Gastrocnemius medialis (tissue), 4 donors: ENCODE measurements at places on chromosomes 7 and 10. TPM values are rescaled to one million over a fixed set of nuclear protein-coding genes. Genes with fewer than 3 reads are reported as not detected.
A peak's percentile ranks its signal among the peaks of the same experiment; 100 is the strongest.

Gene FGL2
- 1.7 TPM for total RNA-seq

Gene ICA1
- 6.2 TPM for total RNA-seq

GRCh38 chr10:82827901-82828300, 952.9 kb downstream of the NRG3 start:
- no peak overlapping the region for H3K27ac ChIP-seq
- H3K27me3 ChIP-seq = no peaks in the 10 kb centered on the region
- H3K36me3 ChIP-seq = no peaks in the 10 kb centered on the region
- no peak for DNase-seq
- no peak overlapping the region for H3K4me3 ChIP-seq
- H3K4me1 ChIP-seq = no peaks in the 10 kb centered on the region

- H3K4me3 ChIP-seq = peak overlapping the region; percentile 22
- DNase-seq = no peak
- peaks cover 10% of the 10 kb centered on the region for H3K27me3 ChIP-seq
Observed at GRCh38 chr10:22323538-22324305, 2.8 kb downstream of the BMI1 start.

Gene DYNC1I1
- 15.0 TPM for total RNA-seq

GRCh38 chr10:77455561-77455960, 182.0 kb downstream of the KCNMA1 start:
- no peaks in the 10 kb centered on the region for H3K36me3 ChIP-seq
- no peak overlapping the region for H3K27ac ChIP-seq
- H3K27me3 ChIP-seq = no peaks in the 10 kb centered on the region
- DNase-seq = no peak
- no peak overlapping the region for H3K4me3 ChIP-seq
- peaks cover 4% of the 10 kb centered on the region for H3K4me1 ChIP-seq

Gene ATRNL1
- 10.8 TPM for total RNA-seq

Gene AOAH
- 1.8 TPM for total RNA-seq

Gene ARID5B
- total RNA-seq = 512 TPM

GRCh38 chr10:59311025-59311424, 51.3 kb downstream of the FAM13C start:
- no peak for DNase-seq
- H3K4me3 ChIP-seq = no peak overlapping the region
- H3K36me3 ChIP-seq = no peaks in the 10 kb centered on the region
- peaks cover 82% of the 10 kb centered on the region for H3K4me1 ChIP-seq
- peak overlapping the region; percentile 66 for H3K27ac ChIP-seq
- no peaks in the 10 kb centered on the region for H3K27me3 ChIP-seq

DNA sequence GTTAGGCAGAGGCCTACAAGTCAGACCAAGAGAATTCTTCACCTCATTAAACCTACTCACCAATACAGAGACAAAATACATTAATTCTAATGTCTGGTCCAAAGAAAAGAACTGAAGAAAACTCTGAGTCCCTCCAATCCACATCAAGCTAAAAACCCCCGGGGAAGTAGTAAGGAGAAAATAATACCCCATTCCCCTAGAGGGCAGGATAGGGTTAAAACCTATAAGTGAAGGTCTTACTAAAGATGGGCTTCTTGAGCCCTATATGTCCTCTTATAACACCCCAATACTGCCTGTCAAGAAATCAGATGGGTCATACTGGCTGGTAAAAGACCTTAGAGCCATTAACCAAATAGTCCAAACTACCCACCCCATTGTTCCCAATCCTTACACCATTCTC, 141.3 kb upstream of the TMEM106B start:
- H3K4me1 ChIP-seq = no peaks in the 10 kb centered on the region
- H3K27ac ChIP-seq = no peak overlapping the region
- H3K36me3 ChIP-seq = no peaks in the 10 kb centered on the region
- no peaks in the 10 kb centered on the region for H3K27me3 ChIP-seq
- no peak for DNase-seq
- no peak overlapping the region for H3K4me3 ChIP-seq

Gene SLC26A5
- total RNA-seq = not detected

- no peaks in the 10 kb centered on the region for H3K36me3 ChIP-seq
- H3K27ac ChIP-seq = no peak overlapping the region
- H3K4me1 ChIP-seq = no peaks in the 10 kb centered on the region
- DNase-seq = no peak
- H3K4me3 ChIP-seq = no peak overlapping the region
Observed at GRCh38 chr10:23151071-23151470, 41.0 kb upstream of the PTF1A start.

DNA sequence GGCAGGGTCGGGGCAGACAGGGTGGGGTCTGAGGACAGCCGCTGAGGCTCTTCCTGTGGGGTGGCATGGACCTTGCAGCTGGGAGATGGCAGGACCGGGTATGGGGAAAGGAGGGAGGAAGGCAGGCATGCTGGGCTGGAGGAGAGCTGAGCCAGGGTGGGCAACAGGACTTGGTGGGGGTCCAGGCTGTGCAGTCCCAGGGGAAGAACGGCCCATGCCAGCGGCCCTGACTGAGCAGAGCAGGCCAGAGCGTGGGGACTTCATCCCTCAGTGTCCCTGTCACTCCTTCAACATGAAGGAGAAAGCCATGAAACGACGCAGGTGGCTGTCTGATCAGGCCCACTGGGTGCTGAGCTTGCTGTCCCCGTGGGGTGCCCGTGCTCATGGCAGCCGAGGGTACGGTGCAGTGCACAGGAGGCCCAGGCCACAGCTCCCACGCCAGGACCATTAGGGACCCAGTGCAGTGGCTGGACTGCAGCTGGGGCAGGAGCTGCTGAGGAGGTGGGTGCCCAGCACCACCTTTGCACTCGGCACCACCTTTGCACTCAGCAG, 519.6 kb downstream of the PTPRN2 start:
- H3K27me3 ChIP-seq = no peaks in the 10 kb centered on the region
- DNase-seq = no peak
- no peak overlapping the region for H3K4me3 ChIP-seq
- H3K27ac ChIP-seq = no peak overlapping the region
- no peaks in the 10 kb centered on the region for H3K36me3 ChIP-seq

DNA sequence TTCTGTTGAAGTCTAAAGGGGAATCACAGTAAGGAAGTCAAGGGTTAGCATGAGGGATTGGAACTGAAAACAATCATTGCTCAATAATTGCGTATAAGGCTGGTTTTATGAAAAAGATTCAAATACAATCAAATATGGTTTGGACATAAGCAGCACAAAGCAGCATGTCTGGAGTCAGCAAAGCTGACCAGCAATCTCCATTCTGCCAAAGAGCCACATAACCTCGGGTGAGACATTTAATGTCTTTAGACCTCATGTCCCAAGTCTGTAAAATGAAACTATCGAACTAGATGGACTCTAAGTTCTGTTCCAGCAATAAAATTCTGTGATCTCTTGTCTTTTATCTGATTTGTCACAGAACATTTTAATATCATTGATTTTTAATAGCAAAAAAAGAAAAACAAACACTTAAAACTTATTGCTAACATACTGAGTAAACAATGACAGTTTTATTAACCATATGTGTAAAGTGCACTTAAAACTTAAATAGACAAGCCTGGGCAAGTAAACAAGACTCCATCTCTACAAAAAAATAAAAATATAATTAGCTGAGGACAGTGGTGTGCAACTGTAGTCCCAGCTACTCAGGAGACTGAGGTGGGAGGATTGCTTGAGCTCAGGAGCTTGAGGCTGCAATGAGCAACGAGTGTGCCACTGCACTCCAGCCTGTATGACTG, 217.0 kb downstream of the MAGI2 start:
- no peaks in the 10 kb centered on the region for H3K4me1 ChIP-seq
- H3K36me3 ChIP-seq = no peaks in the 10 kb centered on the region
- H3K27me3 ChIP-seq = no peaks in the 10 kb centered on the region
- no peak overlapping the region for H3K27ac ChIP-seq
- no peak overlapping the region for H3K4me3 ChIP-seq

DNA sequence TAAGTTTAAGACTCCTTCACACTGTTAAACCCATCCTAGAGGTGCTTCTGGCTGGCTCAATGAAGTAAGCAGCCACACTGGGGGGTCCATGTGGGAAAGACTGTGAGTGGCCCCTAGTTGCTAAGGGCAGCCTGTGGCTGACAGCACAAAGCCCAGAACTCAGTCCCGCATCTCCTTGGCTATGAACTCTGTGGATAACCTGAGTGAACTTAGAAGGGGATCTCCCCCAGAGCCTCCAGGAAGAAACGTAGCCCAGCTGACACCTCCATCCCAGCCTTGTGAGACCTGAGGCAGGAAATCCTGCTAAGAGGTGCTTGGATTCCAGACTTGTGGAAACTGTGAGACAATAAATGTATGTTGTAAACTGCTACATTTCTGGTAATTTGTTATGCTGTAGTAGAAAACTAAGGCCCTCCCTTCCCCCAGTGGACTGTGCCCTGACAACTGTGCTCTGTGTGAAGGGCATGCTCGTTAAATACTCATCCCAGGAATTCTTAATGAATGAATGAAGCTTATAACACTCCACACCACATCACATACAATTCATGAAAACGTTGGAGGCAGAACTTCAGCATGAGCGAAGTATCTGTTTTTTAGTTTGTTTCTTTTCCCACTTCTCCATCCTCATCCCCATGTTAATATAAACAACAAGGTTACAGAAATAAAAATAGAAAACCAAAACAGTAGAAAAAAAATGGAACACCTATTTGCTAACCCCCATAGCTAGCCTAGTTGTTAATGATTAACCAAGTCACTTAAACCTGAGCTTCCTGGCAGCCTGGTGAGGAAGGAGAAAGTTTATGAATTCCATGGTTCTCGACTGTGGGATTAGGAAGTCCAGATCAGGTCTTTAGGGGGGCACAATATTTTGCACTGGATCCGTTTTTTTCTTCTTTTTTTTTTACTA, 36.8 kb upstream of the AOAH start:
- no peaks in the 10 kb centered on the region for H3K27me3 ChIP-seq
- H3K36me3 ChIP-seq = no peaks in the 10 kb centered on the region
- H3K4me3 ChIP-seq = no peak overlapping the region
- DNase-seq = no peak
- H3K27ac ChIP-seq = no peak overlapping the region
- H3K4me1 ChIP-seq = no peaks in the 10 kb centered on the region

GRCh38 chr7:14717816-14718215, 184.7 kb downstream of the DGKB start:
- no peaks in the 10 kb centered on the region for H3K27me3 ChIP-seq
- H3K4me3 ChIP-seq = no peak overlapping the region
- H3K36me3 ChIP-seq = no peaks in the 10 kb centered on the region
- H3K27ac ChIP-seq = no peak overlapping the region
- H3K4me1 ChIP-seq = peaks cover 3% of the 10 kb centered on the region

GRCh38 chr7:24924375-24924774, 55.6 kb downstream of the OSBPL3 start:
- no peak overlapping the region for H3K4me3 ChIP-seq
- H3K27me3 ChIP-seq = no peaks in the 10 kb centered on the region
- H3K27ac ChIP-seq = no peak overlapping the region
- H3K4me1 ChIP-seq = peaks cover 18% of the 10 kb centered on the region

Gene OR2A12
- not detected for total RNA-seq

- H3K27me3 ChIP-seq = no peaks in the 10 kb centered on the region
- no peak overlapping the region for H3K4me3 ChIP-seq
- no peaks in the 10 kb centered on the region for H3K4me1 ChIP-seq
- H3K36me3 ChIP-seq = no peaks in the 10 kb centered on the region
- no peak overlapping the region for H3K27ac ChIP-seq
Observed at GRCh38 chr10:106615081-106615480, 549.4 kb downstream of the SORCS1 start.

Gene ELFN1
- total RNA-seq = 0.36 TPM

GRCh38 chr7:47885309-47885986, 62.8 kb downstream of the PKD1L1 start:
- peak; percentile 15 for DNase-seq
- no peak overlapping the region for H3K4me3 ChIP-seq
- peaks cover 14% of the 10 kb centered on the region for H3K4me1 ChIP-seq
- no peaks in the 10 kb centered on the region for H3K27me3 ChIP-seq
- H3K27ac ChIP-seq = peak overlapping the region; percentile 67

DNA sequence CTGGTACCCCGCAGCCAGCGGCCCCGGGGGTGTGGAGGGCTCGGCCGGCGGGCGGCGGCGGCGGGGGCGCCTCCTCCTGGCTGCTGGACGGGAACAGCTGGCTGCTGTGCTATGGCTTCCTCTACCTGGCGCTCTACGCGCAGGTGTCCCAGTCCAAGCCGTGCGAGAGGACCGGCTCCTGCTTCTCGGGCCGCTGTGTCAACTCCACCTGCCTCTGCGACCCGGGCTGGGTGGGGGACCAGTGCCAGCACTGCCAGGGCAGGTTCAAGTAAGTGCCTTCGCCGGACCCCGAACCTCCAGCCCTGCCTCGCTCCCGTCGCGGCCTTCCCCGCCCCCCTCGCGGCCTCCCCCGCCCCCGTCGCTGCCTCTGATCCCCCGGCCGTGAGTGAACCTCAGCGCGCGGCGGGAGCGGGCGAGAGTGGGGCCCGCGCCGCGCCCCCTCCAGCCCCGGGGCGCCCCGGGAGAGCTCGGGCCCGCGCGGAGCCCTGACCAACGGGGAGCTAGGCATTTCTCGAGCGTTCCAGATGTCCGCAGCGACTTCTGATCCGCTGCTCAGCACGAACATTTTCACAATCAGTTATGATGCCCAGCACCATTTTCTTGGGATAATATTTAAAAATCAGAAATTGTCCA, 727 bp downstream of the ATRNL1 start:
- H3K4me1 ChIP-seq = peaks cover 4% of the 10 kb centered on the region
- H3K36me3 ChIP-seq = no peaks in the 10 kb centered on the region
- no peak for DNase-seq

GRCh38 chr7:51316666-51317581, at the start of gene COBL:
TSS of gene COBL (minus strand) at chr7:51316809. CDS start at chr7:51316633, 176 bp downstream.
- DNase-seq = peak; percentile 31
- H3K36me3 ChIP-seq = no peaks in the 10 kb centered on the region
- H3K4me1 ChIP-seq = peaks cover 16% of the 10 kb centered on the region
- H3K4me3 ChIP-seq = peak within 1 kb of the TSS; percentile 79

GRCh38 chr10:110437761-110438341, 59.9 kb upstream of the DUSP5 start:
- H3K36me3 ChIP-seq = no peaks in the 10 kb centered on the region
- no peak overlapping the region for H3K27ac ChIP-seq
- H3K4me1 ChIP-seq = no peaks in the 10 kb centered on the region

DNA sequence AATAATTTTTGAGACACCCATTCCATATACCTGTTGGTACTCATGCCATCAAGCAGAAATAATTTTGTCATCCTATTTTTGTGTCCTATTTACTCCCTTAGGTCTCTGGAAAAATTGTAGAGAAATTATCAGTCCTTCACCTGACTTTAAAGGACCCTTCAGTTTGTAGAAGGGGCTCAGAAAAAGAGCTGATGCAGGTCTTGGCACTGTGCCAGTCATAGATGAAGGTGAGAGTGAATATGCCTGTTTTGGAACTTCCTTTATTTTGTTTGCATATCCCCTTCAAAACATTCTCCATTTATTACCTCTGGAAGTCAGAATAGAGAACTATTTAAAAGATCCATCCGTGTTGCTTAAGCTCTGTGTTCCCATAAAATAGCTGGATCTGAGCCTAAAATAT, 321.0 kb upstream of the TPK1 start:
- DNase-seq = no peak
- no peaks in the 10 kb centered on the region for H3K36me3 ChIP-seq

Gene RBAK
- total RNA-seq = 3.4 TPM
